Activated T-helper 1 cell treated with anti-CD3 and anti-CD28 coated beads, Interleukin-12 subunit alpha, Interleukin-12 subunit beta, Interleukin-2, Interleukin-4 antibody, amounts not matched to agents 30 ng/mL and 10 ng/mL and 1 ng/mL, durations not matched to agents 14 hours and 24 hours and 36 hours (primary cell): ENCODE measurements at places on chromosomes 5 and 9. TPM values are rescaled to one million over a fixed set of nuclear protein-coding genes. Genes with fewer than 3 reads are reported as not detected.

CDK7 gene
- 42.4 and 49.2 TPM in 2 replicates for total RNA-seq

SPINK6 gene
- total RNA-seq, result not detected in 2 replicates

PCDHA10 gene
- not detected in 2 replicates for total RNA-seq

IFNK gene
- total RNA-seq, result not detected in 2 replicates

IRX4 gene
- total RNA-seq, result not detected in 2 replicates

CRB2 gene
- total RNA-seq, result not detected in 2 replicates

ANKRD33B gene
- total RNA-seq, result 21.4 and 21.5 TPM in 2 replicates

PLCXD3 gene
- not detected in 2 replicates for total RNA-seq

TPM2 gene
- total RNA-seq, result 2.5 and 4.5 TPM in 2 replicates

LRRTM2 gene
- total RNA-seq, result 0.12 TPM in 1 of 2 replicates, not detected in the other

IL31RA gene
- 0.44 and 0.80 TPM in 2 replicates for total RNA-seq

PCDHGB6 gene
- total RNA-seq, result 0.12 and 0.18 TPM in 2 replicates

CAVIN4 gene
- total RNA-seq, result 0.10 TPM in 1 of 2 replicates, not detected in the other

OLFML2A gene
- not detected in 2 replicates for total RNA-seq

SPINK5 gene
- total RNA-seq, result not detected in 2 replicates

LURAP1L gene
- not detected in 2 replicates for total RNA-seq

PCDHA1 gene
- not detected in 2 replicates for total RNA-seq
